ENCODE measurements at places on chromosomes 6 and 20.

- DNase-seq, result no peak
Measured at GRCh38 chr6:22081709-22082108, 215.1 kb downstream of the PRL start.

- DNase-seq, result no peak
Measured at GRCh38 chr6:6925391-6926164, 182.2 kb upstream of the RREB1 start.

GRCh38 chr6:109445382-109445781 lies 4.9 kb downstream of the SMPD2 start:
- no peak for DNase-seq

GRCh38 chr20:4776079-4776630 lies 54.4 kb downstream of the PRND start:
- DNase-seq, result no peak

- peak; percentile 65 for DNase-seq
Measured at GRCh38 chr20:63177785-63178445, 38.0 kb downstream of the YTHDF1 start.

GRCh38 chr6:170003451-170004160 lies 252.2 kb downstream of the ERMARD start:
- no peak for DNase-seq

All from activated CD4-positive, alpha-beta T cell treated with anti-CD3 and anti-CD28 coated beads, Interleukin-2, amount 10 ng/mL, durations not matched to agents 24 days and 14 days (primary cell).